ENCODE measurements at places on chromosomes 1 and 21.

DNA sequence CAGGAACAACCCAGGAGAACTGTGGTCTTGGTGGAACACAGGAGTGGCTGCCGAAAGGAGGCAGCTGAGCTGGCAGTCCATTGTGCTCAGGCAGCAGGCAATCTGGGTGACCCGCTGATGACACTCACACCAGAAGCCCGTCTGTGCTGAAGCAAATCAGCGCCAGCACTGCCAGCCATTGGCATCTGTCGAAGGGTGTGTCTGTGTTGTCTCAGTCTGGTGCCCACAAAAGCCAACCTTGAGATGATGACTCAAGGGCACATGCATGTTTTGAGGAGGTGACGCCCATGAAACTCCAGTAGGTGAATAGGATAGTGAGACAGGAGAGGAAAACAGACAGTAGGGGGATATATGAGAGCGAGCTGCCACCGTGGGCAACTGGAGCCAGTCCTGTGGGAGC, 167.3 kb downstream of the KAZN start:
- DNase-seq = no peak

GRCh38 chr1:70442490-70442889, 31.4 kb downstream of the CTH start:
- no peak for DNase-seq

DNA sequence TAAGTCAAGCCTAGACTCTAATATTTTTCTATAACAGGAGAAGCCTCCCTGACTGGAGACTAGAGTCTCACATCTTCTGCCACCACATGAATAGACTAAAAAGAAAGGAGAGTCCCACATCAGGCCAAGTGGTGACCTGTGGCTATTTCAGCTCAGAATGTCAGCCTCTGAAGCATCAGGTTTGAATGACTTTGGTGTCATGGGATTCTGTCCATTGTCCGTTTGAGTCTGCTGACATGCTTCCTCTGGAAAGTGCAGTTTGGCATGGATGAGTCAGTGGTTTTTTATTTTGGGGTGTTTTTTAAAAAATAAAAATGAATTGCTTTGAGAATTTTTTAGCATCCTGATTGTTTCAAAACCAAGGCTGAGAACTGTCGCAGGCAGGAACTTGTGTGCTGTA, 19.5 kb downstream of the DYRK3 start:
- no peak for DNase-seq

GRCh38 chr1:9859281-9860014, 35.7 kb upstream of the CLSTN1 start:
- DNase-seq = no peak

- DNase-seq = no peak
Measured at GRCh38 chr1:39131940-39132339, 72.6 kb upstream of the MACF1 start.

GRCh38 chr21:32728456-32728839, 635 bp upstream of the SYNJ1 start:
- no peak for DNase-seq
